Stimulated activated CD8-positive, alpha-beta memory T cell treated with anti-CD3 and anti-CD28 coated beads, Interleukin-7, amount 100 ng/mL, for 4 hours (primary cell): ENCODE measurements at places on chromosomes 12 and 14.
A peak's percentile ranks its signal among the peaks of the same experiment; 100 is the strongest.

- DNase-seq, result no peak
Observed at GRCh38 chr12:27524839-27525753, 1.1 kb downstream of the PPFIBP1 start.

GRCh38 chr14:53626761-53627160 lies 329.9 kb downstream of the BMP4 start:
- no peak for DNase-seq

DNA sequence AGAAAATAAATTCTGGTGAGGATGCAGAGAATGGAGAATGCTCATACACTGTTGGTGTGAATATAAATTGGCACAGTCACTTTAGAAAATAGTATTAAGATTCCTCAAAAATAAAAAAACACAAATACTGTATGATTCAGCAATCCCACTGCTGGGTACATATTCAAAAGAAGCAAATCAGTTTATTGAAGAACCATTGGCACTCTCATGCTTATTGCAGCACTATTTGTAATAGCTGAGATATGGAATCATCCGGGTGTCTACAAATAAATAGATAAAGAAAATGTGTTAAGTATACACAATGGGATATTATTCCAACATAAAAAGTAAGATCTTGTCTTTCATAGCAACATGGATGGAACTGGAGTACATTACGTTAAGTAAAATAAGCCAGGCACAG lies 579.4 kb upstream of the SEL1L start:
- no peak for DNase-seq

DNA sequence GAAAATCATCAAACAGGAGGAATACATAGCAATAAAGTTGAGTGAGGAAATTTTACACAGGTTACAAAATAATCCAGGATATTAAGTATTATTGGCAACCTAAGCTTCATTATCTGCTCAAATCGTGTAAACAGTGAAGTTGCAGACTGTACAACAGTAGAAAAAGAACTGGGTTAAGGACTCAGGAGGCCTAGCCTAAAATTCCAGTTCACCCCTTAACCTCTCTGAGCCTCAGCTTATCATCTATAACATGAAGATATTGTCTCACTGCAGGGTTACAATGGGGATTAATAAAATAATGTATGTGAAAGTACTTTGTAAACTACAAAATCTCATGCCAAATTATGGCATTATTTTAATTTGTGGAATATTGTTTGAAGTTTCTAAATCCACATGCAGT lies 26.0 kb downstream of the DDHD1 start:
- no peak for DNase-seq

DNA sequence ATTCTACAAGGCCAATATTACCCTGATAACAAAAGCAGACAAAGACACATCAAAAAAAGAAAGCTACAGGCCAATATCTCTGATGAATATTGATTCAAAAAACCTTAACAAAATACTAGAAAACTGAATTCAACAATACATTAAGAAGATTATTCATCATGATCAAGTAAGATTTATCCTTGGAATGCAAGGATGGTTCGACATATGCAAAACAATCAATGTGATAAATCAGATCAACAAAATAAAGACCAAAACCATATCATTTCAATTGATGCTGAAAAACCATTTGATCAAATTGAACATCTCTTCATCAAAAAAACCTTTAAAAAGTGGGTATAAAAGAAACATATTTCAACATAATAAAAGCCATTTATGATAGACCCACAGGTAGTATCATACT lies 117.3 kb downstream of the CPNE8 start:
- DNase-seq, result no peak

DNA sequence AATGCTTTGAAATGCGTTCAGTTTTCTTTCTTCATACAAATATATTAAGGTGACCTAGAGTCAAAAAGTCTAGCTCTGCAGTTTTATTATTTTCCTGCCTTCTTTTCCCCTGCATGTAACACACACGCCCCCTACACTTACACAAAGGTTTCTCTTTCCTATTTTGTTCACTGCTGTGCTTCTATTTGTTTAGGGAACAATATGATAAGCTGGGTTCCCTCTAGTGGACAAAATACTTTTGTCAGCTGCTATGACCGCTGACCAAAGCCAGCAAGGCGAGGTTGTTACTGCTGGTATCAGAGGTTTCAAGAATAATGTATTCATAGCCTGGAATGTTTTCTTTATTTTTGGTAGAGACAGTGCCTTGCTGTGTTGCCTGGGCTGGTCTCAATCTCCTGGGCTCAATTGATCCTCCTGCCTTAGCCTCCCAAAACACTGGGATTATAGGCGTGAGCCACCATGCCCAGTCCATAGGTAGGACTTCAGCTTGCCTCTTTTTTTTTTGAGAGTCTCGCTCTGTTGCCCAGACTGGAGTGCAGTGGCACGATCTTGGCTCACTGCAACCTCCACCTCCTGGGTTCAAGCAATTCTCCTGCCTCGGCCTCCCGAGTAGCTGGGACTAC lies 33.4 kb downstream of the FNTB start:
- DNase-seq, result no peak

GRCh38 chr12:623865-624372 lies 39.3 kb downstream of the NINJ2 start:
- no peak for DNase-seq

- DNase-seq, result no peak
Observed at GRCh38 chr14:41973178-41973577, 366.5 kb downstream of the LRFN5 start.

DNA sequence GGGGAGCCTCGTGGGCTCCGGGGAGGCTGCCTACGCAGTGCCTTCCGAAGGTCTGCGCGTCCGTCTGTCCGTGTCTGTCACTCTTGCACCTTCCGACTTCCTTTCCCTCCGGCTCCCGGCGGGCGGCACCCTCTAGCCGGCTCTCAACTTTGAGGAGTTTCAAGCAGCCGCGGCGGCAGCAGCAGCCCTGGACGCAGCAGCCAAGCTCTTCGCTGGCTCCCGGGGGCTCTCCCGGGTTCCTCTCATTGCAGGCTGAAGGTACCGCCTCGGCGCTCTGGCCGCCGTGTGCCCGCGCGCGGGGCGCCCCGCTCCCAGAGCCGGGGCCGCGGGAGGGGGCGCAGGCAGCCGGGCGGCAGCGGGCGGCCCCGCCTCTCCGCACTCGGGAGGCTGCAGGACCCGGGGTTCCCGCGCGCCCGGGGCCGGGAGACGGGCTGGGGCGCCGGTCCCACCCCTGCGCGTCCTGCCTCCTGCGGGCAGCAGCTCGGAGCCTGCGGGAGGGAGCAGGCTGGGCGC lies at the start of the genes AMIGO2 and PCED1B:
Gene AMIGO2, minus strand, starts transcription at position 492 of the 513 bp plus-strand sequence. CDS start 957 bp downstream, outside the sequence.
Gene PCED1B, plus strand, starts transcription at position 154 of the 513 bp plus-strand sequence. CDS start 155,443 bp downstream, outside the sequence.
- peak; percentile 62 for DNase-seq

- DNase-seq, result no peak
Observed at GRCh38 chr12:93127582-93128331, 198.7 kb upstream of the EEA1 start.

- no peak for DNase-seq
Observed at GRCh38 chr14:77086017-77086727, 11.9 kb upstream of the CIPC start.

DNA sequence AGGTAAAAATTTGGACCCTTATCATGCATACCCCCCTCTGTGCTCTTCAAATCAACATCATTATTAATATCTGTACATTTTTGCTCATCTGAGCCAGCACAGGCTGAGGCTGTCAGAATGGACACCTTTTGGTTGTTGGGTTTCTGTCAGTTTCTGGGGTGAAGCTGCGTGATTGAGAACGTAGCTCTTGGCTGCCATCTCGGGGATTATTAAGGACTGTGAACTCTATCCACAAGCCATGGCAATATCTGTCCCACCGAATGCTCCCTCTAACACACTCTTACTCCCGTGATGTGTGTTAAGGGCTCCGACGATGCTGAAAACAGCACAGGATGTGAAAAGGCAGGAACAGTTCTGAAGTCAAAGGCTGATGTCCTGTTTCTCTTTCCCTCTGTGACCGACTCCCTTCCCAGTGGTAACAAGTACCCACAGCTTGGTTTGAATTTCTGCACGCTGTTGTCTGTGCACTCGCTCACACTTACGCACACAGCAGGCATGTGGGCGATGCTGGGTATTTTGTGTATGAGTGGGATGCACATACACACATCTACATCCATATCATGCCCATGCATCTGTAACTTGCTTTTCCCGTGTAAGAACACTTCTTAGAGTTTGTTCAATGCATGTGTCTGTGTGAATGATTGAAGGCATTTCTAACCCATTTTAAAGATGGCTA lies 405.6 kb downstream of the TMEM121 start:
- DNase-seq, result no peak

DNA sequence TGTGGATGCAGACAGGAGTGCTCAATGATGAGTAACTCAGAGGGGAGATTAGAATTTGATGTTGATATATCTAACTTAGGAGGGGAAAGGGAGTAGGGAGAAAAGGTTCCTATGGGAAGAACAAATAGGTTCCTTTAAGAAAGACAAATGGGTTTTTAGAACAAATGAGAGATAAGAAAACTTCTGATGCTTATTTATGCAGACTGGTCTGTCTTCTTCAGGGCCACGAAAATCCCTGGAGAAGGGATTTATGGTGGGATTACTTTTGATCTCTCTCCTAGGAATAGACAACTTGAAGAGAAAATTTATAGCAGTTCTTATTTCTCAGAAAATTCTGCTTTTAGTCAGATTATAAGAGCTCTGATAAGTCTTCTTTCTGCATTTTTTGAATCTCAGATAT lies 99.0 kb upstream of the DDHD1 start:
- no peak for DNase-seq

DNA sequence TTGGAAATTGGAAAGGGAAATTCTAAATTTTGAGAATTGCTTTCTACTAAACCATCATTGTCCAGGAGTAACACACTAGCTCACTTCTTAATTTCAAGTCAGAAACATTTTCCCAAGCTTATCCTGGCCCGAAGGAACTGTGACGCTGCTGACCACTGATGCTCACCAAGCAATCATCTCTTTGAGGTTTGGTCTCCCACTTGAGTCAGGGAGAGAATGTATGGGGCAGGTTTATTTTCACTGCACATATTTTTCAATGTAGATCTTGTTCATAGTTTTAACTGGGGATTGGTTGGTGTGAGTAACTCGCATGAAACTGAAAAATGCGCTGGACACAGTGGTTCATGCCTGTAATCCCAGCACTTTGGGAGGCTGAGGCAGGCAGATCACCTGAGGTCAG lies 12.9 kb upstream of the RNASE10 start:
- no peak for DNase-seq

- DNase-seq, result no peak
Observed at GRCh38 chr12:102573237-102573636, 92.9 kb upstream of the IGF1 start.

- no peak for DNase-seq
Observed at GRCh38 chr14:100578552-100578951, 8.7 kb downstream of the BEGAIN start.

DNA sequence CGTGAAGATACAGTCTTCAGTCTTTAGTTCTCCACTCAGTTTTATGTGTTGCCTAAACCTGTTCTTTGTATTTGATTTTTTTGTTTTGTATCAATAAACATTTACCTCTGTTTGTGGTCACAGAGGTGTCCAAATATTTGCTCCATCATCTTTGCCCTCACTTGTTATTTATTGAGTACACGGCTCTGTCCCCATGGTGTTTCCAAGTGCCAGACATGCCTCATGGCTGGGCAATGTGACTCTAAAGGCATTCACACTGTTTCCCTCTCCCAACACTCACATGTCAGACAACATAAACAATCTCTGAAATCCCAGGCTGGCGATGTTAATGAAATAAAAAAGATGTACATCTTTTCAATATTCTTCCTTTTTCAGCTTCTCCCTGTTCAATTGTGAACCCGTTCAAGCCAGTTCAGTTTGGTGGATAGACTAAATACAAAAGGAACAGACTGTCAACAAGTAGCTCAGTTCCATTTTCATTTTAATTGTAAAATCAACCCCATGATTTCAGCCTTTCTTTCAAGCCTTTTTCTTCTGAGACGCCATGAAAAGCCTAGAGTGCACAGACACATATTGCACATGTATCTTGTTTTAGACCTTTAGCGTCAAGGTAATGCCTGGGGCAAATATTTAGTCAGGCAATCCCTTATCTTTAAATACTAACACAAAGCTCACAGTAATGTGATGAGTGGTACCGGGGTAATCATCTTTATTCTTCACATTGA lies 680.7 kb downstream of the GALC start:
- no peak for DNase-seq

- DNase-seq, result no peak
Observed at GRCh38 chr12:97877404-97877803, 414.8 kb downstream of the RMST start.

GRCh38 chr14:65926935-65927700 lies 514.6 kb downstream of the FUT8 start:
- DNase-seq, result no peak

DNA sequence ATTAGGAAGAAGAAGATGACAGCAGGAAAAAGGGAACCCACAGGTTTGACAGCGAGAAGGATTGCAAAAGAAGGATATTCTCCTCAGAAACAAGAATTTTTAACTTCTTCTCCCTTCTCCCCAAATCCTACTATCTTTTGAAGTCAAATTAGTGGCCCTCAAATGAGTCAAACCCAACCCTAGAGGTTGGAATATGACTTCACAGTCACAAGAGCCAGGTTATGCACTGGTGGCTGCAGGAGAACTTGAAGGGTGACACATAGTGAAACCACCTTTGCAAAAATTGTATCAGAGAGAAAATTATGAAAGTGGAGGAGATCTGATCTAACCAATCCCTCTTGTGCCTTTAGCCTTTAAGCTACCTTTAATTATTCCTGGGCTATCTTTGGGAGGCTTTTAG lies 386.2 kb upstream of the CCDC196 start:
- DNase-seq, result no peak

- no peak for DNase-seq
Observed at GRCh38 chr14:75260025-75260763, 18.4 kb upstream of the FOS start.

GRCh38 chr14:24595073-24595808 lies 14.2 kb downstream of the GZMH start:
- DNase-seq, result no peak

- peak; percentile 38 for DNase-seq
Observed at GRCh38 chr14:94001501-94002396, 4.6 kb downstream of the CCDC197 start.

GRCh38 chr14:88983755-88984154 lies 159.3 kb downstream of the TTC8 start:
- no peak for DNase-seq

GRCh38 chr14:58626431-58626831 lies 11.3 kb upstream of the DACT1 start:
- no peak for DNase-seq

DNA sequence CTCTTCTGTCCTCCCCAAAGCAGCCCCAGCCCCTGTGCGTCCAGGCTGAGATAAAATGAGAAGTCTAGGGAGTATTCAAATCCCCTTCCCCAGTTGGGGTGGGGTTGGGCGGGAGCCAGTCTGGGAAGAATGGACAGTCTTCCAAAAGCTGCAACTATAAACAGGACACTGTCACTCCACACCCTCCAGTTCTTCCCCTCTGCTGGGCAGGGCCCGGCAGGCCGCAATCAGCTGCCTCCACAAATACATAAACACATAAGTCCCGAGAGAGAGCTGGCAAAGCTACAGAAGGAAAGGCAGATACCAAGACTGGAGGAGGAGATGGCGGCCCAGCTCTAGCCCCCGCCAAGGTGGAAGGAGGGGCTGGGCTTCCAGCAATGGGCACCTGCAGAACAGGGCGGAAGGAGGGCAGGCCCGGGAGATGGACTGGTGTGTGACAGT lies 12.7 kb downstream of the LTBP2 start:
- DNase-seq, result no peak
